ENCODE measurements at places on chromosomes 3 and 15. TPM values are rescaled to one million over a fixed set of nuclear protein-coding genes. Genes with fewer than 3 reads are reported as not detected.

SEMA6D gene
- total RNA-seq = 7.5 TPM

STRC gene
- total RNA-seq = 0.56 TPM

SENP5 gene
- total RNA-seq = 35.9 TPM

SAMMSON gene
- 0.33 TPM for total RNA-seq

CRELD1 gene
- total RNA-seq = 22.3 TPM

TMEM207 gene
- not detected for total RNA-seq
